ENCODE measurements at places on chromosomes 7 and 10.

- DNase-seq: no peak
Observed at GRCh38 chr7:93238131-93238530, 6.0 kb downstream of the VPS50 start.

- DNase-seq: no peak
Observed at GRCh38 chr10:104250371-104250770, 4.3 kb upstream of the GSTO1 start.

GRCh38 chr7:44647981-44648714, 41.7 kb downstream of the OGDH start:
- DNase-seq: no peak

DNA sequence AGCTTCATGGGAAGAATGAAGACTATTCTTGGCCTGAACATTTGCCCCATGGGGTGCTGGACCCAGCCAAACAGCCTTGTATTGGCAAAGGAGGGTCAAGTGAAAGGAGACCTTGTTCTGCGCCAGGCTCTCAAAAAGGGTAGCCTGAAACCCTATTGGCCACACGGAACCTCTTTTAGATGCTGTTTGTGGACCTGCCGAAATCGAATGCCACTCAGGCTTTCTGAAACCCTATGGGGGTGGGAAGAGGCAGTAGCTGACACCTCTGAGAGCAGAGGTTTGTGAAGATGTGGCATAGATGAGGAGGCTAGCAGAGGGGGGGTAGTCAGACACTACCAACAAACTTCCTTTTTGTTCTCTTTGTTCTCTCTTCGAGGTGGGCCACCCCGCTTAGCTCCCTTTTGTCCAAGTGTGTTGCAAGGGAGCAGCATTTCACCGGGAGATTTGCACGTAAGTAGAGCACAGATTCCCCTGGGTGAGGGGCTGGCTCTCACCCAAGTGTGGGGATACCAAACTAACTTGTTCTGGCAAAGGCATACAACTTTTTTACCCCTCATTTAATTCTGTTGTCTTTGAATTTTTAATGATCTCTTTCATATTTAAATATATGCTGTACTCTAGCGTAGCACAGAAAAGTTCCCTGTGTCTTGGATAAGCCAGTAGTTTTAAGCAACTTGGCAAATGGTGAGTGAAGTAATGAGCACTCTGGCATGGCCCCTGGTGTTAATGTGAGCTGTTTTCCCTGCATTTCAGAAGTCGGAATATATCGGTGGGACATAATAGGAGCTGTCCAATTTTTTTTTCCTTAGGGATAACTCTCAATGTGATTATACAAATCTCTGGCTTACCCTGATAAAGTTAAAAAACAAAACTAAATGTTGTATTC, 107.7 kb downstream of the SEPTIN7 start:
- no peak for DNase-seq

- DNase-seq: no peak
Observed at GRCh38 chr7:83201355-83201754, 38.7 kb upstream of the PCLO start.

GRCh38 chr10:63355682-63356081, 110.1 kb downstream of the JMJD1C start:
- no peak for DNase-seq

Measured in RWPE2 (cell line).